Endothelial cell (in vitro differentiated cells): ENCODE measurements at places on chromosomes 4 and X.

GRCh38 chrX:78168065-78168464 lies 28.6 kb upstream of the TAF9B start:
- no peak for DNase-seq

- DNase-seq = no peak
These were observed 30.0 kb downstream of the WDR1 start for GRCh38 chr4:10086506-10087120.

- DNase-seq = peak; percentile 99
These were observed 497 bp upstream of the GRPEL1 start for GRCh38 chr4:7068279-7068842.

- peak; percentile 52 for DNase-seq
These were observed at the start of gene PCDH18 for GRCh38 chr4:137531986-137532868. Gene PCDH18, minus strand, starts transcription at chr4:137532494. Its CDS starts 406 bp downstream, at chr4:137532088.
